ENCODE measurements at places on chromosomes 2 and 18.

GRCh38 chr2:172280571-172281361 lies 146.6 kb upstream of the ITGA6 start:
- no peak for DNase-seq

DNA sequence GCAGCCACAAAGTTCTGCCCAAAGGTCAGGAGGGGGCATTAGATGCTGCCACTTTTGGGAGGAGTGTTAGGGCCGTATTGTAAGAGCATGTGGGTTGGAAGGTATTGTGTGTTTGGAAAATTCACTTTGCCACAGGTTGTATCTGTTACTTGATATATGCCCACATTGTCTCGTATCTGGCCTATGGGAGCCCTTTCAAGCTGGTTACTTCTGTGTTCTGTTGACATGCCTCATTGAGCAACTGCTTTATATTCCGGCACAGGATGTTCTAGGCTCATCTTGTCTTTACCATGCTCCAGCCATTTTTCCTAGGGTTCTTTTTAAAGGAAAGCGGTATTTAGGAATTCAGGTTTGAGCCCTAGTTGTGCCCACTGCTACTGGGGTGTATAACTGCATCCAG lies 6.0 kb downstream of the ADNP2 start:
- DNase-seq = no peak

- DNase-seq = no peak
Observed at GRCh38 chr2:32806857-32807256, 139.9 kb upstream of the LTBP1 start.

GRCh38 chr18:49546719-49547273 lies 15.1 kb upstream of the LIPG start:
- no peak for DNase-seq

DNA sequence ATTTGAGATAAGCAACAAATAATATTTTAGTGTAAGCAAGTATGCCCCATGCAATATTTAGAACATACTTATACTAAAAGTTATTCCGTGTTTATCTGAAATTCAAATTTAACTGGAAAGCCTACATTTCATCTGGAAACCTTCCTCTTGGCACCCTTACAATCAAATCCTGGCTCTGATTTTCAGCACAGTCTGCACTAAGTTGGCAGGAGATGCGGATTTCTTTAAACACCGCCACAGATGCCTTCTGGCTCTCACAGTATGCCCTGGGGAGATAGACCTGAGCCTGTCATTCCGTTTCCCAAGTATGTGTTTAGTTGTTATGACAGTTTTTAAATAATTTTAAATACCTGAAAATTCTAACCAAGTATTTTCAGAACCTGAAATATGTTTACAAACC lies 7.3 kb upstream of the MLPH start:
- DNase-seq = no peak

- no peak for DNase-seq
Observed at GRCh38 chr18:11671156-11671555, 17.9 kb upstream of the GNAL start.

GRCh38 chr2:233053928-233054784 lies 6.0 kb upstream of the INPP5D start:
- DNase-seq = peak; percentile 58

DNA sequence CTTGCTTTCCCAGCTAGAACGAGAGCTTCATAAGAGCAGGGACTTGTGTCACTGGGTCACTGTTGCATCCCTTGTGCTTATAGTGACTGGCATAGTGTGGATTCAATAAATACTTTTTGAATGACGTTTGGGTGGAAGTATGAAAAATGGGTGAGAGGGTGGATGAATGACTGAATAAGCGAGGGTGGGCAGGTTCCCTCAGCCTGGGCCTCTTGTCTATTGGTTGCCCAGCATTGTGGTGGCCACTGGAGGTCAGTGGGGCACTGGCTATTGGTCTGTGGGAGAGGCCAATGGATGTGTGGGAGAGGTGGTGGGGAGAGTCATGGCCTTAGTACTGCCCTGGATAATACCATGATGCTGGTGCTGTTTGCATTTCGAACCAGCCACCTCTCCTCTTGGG lies 93.8 kb upstream of the SKOR2 start:
- DNase-seq = no peak

DNA sequence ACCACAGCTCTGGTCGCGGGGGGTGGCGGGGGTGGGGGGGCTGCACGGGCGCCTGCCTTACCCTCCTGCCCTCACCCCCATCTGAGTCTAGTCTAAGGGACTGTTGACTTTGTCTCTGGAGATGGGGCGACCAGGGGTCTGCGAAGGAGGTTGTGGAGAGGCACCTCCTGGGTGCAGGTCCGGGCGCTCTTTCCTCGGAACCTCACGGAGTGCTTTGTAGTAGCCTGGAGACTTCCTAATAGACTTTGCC lies 141.3 kb downstream of the MEIS1 start:
- DNase-seq = no peak

GRCh38 chr2:52465287-52465686 lies 1302.3 kb upstream of the CHAC2 start:
- DNase-seq = no peak

GRCh38 chr2:19256121-19256601 lies 102.3 kb downstream of the OSR1 start:
- no peak for DNase-seq

DNA sequence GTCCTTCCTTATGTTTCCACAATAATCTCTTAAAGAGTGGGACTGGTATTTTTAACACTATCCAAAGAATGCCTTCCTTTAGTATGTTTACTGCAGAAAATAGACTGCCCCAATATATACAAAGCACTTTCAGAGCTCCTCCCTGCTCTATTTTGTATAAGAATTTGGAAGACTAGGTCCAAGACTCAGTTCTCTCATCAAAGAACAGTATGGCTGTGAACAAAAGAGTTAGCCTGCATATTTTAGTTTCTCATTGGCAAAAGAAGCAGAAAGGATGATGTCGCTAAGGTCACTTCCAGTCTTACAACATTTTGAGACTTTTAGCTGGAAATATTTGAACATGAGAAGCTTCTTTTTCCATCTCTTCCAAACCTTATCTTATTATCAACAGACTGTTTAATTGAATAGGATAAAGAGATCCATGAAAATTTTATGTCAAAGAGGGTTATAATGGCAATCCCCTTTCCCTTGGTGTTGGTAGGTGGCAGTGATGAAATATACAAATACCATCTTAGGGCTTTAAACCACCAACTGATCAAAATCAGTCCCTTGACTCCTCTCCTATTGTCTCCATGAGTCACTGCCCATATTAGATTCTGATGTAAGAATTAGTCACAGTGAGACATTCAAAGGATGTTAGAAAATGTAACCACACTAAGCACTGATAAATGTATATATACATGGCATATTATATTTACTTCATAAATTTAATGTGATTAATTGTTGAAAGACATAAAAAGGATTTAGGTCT lies 266.9 kb upstream of the DSEL start:
- no peak for DNase-seq

DNA sequence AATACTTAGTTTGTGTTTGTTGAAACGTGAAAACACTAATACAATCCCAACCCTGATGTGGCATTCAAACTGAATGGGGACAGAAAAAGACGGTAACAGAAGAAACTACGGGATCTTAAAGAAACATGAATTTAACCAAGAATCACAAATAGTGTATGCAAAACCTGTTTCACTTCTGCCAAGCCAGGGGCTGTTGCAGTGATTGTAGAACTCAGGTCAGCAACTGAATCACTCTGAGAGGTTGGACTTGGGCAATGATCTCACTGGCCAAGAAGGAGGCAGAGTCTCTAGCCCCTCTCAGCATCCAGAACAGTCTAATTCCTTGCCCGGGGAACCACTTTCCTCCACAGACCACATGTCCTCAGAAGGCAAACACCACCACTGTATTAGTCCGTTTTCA lies 54.9 kb upstream of the CRIM1 start:
- DNase-seq = no peak

DNA sequence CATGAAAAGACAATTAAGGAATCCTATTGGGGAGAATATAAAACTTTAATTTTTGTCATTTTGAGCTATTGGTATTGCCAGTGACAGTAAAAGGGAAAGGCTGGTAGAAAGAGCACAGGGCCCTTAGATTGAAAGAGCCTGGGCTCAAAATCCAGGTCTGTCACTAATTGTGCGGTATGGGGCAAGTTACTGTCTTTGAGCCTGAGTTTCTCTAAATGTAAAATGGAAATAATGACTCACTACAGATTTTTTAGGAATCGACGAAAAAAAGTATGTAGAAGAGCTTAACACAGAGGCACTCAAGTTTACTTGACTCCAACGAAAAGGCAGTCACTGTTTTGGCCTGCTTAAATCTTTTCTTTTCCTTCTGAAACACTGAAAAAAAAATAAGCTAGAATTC lies 7.0 kb downstream of the NDUFV2 start:
- no peak for DNase-seq

DNA sequence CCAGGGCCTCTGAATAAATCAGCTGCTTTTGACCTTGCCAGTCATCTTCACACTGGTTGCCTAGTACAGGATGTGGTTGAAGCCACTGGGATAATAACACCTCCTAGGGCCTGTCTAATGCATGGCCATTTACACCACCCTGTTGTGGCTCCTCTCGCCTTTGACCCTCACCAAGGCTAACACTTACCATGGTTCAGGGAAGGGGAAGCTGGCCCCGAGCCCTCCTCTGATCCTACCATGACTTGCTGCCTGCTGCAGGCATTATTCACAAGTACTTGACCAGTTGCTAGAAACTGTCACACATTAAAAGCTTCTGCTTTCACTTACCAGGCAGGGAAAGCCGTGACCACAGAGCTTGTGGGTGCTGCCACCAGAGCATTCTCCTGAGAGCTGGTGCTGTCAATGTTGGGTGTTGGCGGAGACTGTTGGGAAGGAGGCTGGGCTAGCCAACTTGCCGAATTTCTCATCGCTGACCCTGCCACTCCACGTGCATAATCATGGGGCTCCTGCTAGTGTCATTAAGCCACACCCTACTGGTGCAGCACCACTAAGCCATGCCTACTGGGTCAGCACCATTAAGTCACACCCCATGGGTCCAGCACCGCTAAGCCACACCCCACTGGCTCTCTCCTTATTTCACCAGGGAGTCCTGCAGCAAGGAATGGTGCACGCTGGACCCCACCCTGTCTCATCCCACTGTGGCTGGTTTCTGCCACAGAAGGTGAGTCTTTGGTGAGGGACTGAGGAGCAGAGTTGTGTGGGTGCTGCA lies 47.0 kb upstream of the TTC39C start:
- no peak for DNase-seq

GRCh38 chr2:135471106-135471505 lies 59.9 kb downstream of the ZRANB3 start:
- DNase-seq = no peak

DNA sequence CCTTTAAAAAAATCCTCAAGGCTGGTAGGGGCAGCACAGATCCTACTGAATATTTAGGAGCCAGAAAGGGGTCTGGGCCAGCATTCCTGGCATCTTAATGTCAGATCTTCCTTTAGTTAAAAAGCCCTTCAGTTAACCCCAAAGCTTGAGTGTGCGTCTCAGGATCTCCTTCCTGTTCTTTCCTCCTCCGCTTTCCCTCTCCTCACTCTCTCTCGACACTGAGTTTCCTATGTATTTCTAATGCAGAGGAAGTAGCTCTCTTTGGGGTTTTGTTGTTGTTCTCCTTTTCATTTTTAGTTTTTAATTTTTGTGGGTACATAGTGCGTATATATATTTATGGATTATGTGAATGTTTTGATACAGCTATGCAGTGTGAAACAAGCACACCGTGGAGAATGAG lies 109.9 kb upstream of the COPS8 start:
- DNase-seq = no peak

- DNase-seq = no peak
Observed at GRCh38 chr18:30967701-30968100, 74.8 kb downstream of the DSC3 start.

- no peak for DNase-seq
Observed at GRCh38 chr2:13650586-13651180, 933.9 kb downstream of the TRIB2 start.

GRCh38 chr18:50611529-50611941 lies 51.6 kb downstream of the MAPK4 start:
- DNase-seq = no peak

DNA sequence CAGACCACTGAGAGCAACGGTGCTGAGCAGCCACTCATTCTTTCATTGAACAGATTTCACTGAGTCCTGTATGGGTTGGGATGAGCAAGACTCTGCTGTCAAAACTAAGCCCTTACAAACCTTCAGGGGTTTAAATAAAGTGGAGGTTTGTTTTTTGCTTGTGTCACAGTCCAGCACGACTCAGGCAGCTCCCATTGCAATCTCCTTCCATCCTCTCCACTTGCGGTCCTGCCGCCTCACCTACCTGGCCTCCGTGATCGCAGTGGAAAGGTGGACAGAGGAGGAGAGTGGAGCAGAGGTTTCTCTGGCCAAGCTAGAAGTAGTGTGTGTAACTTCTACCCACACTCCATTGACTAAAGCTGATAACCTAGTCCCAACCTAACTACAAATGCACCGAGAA lies 332.2 kb downstream of the ZNF516 start:
- DNase-seq = no peak

- DNase-seq = no peak
Observed at GRCh38 chr2:10604604-10605003, 85.2 kb downstream of the NOL10 start.

GRCh38 chr2:68295516-68295915 lies 24.2 kb downstream of the CNRIP1 start:
- DNase-seq = no peak

GRCh38 chr2:197328461-197328860 lies 17.9 kb upstream of the ANKRD44 start:
- no peak for DNase-seq

DNA sequence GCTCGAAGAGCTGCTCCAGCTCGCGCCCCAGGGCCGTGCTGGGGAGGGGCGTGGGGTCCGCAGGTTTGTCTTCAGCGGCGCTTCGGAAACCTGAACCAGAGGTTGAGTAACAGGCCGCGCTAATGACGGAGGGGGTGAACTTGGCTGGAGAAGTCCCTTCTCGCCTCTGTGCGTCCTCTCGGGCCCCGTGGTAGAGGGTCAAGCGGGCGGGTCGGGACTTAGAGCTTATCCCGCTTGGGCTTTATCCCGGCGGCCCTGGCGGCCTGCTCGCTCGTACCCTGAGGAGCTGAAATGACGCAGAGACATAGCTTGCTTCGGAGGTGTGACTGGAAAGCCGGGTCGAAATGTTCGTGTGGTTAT lies 479 bp downstream of the RNMT start:
- peak; percentile 32 for DNase-seq

GRCh38 chr2:27569398-27569797 lies 13.4 kb upstream of the ZNF512 start:
- no peak for DNase-seq

GRCh38 chr2:106147665-106148064 lies 46.4 kb downstream of the UXS1 start:
- no peak for DNase-seq

GRCh38 chr18:52391810-52392559 lies 52.0 kb downstream of the DCC start:
- DNase-seq = peak; percentile 5

- peak; percentile 36 for DNase-seq
Observed at GRCh38 chr2:189285962-189286645, 106.5 kb upstream of the COL5A2 start.

GRCh38 chr2:214246417-214246816 lies 164.4 kb upstream of the VWC2L start:
- DNase-seq = no peak

GRCh38 chr18:60534538-60534937 lies 162.0 kb upstream of the MC4R start:
- no peak for DNase-seq
